Left cardiac atrium (tissue), 4 donors: ENCODE measurements at places on chromosomes 6 and 20. TPM values are rescaled to one million over a fixed set of nuclear protein-coding genes. Genes with fewer than 3 reads are reported as not detected.

MAPK13 gene
- total RNA-seq = 1.9 TPM

BANF2 gene
- total RNA-seq = not detected

ENPP5 gene
- 6.9 TPM for total RNA-seq

C6orf58 gene
- not detected for total RNA-seq

C20orf144 gene
- total RNA-seq = not detected

CASS4 gene
- 0.65 TPM for total RNA-seq
